ENCODE measurements at places on chromosomes 7 and 10. TPM values are rescaled to one million over a fixed set of nuclear protein-coding genes. Genes with fewer than 3 reads are reported as not detected.

DNA sequence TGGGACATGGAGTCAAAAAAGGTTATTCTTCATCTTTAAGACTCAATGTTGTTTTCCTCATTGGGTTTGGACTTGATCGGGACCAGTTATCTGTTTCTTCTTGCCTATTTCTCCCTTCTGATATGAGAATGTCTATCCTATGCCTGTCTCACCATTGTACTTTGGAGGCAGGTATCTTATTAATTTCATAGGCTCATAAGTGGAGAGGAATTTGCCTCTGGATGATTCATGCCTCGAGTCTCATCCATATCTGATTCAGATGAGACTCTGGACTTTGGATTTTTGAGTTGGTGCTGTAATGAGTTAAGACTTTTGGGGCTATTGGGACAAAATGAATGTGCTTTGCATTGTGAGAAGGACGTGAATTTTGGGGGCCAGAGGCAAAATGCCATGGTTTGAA, 36.2 kb upstream of the CCDC7 start:
- peaks cover 5% of the 10 kb centered on the region for H3K4me1 ChIP-seq
- no peaks in the 10 kb centered on the region for H3K27me3 ChIP-seq
- H3K27ac ChIP-seq, result no peak overlapping the region
- no peak overlapping the region for H3K4me3 ChIP-seq
- DNase-seq, result no peak
- no peaks in the 10 kb centered on the region for H3K36me3 ChIP-seq

DNA sequence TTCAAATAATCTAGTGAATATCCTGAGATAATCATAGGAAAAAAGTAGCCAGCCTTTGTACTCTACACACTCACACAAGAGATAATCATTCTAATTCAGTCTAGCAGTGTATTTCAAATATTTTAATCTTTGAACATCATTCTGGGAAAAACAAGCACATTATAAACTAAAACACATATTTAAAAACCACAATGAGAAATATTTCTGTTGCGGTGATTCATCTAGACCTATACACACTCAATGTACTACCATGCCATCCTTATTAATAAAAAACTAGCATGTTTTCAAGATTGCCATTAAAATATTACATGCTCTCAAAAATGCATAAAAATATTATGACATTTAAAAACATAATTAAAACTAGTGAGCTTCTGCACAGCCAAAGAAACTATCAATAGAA, 11.8 kb downstream of the COG5 start:
- H3K27ac ChIP-seq, result no peak overlapping the region
- peaks cover 24% of the 10 kb centered on the region for H3K4me1 ChIP-seq
- DNase-seq, result no peak

DNA sequence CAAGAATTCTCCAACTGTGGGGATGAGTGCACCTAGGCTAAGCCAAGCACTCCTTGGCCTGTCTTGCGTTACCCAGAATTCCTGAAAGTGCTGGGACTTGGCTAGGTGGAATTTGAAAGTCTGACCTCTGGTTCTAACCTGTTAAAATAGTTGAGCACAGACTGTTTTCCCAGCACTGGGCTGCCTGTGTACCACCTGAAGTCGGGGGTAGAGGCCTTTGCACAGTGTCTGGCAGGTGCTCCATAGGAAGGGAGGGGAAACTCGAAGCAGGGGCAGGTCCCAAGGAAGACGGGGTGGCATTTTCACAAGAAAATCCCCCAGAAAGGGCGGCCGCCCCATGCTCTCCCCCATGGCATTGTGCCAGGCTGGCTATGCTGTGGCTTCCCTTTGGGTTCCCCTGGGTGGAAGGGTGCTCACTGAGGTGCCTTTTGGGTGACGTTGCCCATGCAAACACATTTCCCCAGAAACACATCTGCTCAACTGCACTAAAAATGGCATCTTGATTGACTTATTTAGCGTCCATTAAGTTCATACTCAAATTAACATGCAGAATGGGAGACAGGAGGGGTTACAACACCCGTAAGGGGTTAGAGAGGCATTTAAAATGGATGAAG, 62.9 kb downstream of the SYPL1 start:
- no peak overlapping the region for H3K27ac ChIP-seq
- peaks cover 36% of the 10 kb centered on the region for H3K27me3 ChIP-seq
- no peaks in the 10 kb centered on the region for H3K4me1 ChIP-seq
- DNase-seq, result no peak
- H3K4me3 ChIP-seq, result no peak overlapping the region
- H3K36me3 ChIP-seq, result no peaks in the 10 kb centered on the region

Gene EBLN1
- total RNA-seq, result not detected

GRCh38 chr10:77865580-77866324, 60.8 kb downstream of the DLG5 start:
- H3K27me3 ChIP-seq, result no peaks in the 10 kb centered on the region
- DNase-seq, result no peak
- no peaks in the 10 kb centered on the region for H3K36me3 ChIP-seq
- H3K27ac ChIP-seq, result no peak overlapping the region
- H3K4me3 ChIP-seq, result no peak overlapping the region

Gene AKR1B1
- total RNA-seq, result 89.9 TPM
